ENCODE measurements at places on chromosomes 5 and 9.

DNA sequence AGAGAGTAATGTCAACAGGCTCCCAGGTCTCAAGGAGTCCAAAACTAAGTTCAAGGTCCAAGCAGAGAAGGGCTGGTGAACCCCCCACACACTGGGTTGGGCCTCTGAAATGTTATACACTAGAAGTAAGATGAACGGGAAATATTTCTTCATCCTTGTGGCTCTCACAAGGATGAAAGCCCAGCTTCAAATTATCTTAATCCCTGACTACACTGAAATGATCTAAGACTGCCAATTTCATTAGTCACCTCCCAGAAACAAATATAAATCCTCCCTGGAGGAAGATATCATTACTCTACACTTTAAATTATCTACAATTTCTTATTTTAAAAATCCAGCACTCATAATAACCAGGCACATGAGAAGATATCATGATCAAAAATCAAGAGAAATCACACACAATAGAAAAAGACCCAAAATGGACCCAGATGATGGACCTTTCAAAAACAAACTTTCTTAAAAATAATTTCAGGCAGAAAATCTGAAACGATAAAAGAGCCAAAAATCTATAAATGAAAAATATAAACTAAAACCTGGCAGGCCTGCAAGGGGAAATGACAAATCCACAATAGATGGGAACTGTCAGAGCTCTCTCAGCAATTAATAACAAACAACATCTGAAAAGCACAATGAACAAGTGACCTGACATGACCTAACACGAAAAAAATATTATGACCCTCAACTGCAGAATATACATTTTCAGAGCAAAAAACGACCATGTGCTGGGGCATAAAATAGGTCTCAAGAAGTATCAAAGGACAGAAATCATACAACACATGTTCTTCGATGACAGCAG, 117.4 kb downstream of the GPR21 start:
- no peak for DNase-seq

- no peak for DNase-seq
Measured at GRCh38 chr9:116377179-116377798, 223.7 kb downstream of the PAPPA start.

- DNase-seq, result no peak
Measured at GRCh38 chr9:13002740-13003139, 227.9 kb downstream of the LURAP1L start.

DNA sequence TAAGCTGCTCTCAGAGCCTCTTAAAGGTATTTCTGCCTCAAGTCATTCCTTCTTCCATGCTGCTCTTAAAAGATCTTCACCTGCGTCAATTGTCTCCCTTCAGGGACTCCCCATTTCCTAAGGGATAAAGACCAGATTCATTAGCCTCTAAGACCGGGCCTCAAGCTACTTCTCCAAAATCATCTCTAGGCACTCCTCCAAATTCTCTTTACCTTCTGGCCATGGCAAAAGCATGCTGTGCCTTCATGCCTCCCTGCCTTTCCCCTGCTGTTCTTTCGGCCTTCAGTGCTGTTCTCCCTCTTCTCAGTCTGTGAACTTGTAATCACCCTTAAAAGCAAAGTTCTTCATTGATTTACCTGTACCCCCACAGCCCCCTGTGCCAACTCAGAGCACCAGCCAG, 4.4 kb downstream of the TMOD1 start:
- DNase-seq, result no peak

GRCh38 chr9:36961561-36962325, 72.3 kb downstream of the PAX5 start:
- DNase-seq, result no peak

DNA sequence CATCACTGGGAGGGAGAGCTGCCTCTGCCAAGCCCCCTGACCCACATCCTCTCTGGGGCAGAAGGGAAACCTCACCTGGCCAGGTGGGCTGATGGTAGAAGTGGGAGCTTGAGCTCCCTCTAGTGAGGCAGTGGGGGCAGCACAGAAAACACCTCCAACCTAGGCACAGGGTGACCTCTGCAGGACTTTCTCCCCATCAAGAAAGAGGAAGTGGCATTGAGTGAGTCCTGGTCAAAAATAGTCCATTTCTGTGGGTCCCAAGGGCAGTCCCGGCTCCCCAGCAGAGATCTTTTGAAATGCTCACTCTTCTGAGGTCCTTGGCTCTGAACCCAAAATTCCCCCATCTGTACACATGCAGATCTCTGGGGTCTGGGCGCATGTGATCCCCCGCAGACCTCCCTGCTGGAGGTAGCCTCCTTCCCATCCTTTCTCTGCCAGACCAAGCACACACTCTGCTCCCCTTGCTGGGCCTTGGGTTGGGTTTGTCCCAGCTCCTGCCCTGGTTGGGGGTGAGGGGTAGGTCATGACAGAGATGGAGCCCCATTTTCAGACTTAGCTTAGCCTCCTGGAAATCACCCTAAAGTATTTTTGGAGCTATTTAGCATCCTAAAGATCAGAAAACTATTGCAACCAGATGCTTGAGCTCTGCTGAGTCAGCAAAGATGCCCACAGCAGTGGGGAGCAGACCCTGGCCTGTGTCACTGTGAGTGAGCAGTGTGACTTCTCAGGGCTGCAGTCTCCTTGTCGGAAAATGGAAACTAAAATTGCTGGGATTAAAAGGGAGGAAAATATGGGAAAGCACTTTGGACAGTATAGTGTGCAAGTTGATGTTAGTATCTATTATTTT, 41.6 kb upstream of the LCP2 start:
- DNase-seq, result peak; percentile 12

- DNase-seq, result no peak
Measured at GRCh38 chr9:114030364-114030763, 47.7 kb downstream of the AMBP start.

DNA sequence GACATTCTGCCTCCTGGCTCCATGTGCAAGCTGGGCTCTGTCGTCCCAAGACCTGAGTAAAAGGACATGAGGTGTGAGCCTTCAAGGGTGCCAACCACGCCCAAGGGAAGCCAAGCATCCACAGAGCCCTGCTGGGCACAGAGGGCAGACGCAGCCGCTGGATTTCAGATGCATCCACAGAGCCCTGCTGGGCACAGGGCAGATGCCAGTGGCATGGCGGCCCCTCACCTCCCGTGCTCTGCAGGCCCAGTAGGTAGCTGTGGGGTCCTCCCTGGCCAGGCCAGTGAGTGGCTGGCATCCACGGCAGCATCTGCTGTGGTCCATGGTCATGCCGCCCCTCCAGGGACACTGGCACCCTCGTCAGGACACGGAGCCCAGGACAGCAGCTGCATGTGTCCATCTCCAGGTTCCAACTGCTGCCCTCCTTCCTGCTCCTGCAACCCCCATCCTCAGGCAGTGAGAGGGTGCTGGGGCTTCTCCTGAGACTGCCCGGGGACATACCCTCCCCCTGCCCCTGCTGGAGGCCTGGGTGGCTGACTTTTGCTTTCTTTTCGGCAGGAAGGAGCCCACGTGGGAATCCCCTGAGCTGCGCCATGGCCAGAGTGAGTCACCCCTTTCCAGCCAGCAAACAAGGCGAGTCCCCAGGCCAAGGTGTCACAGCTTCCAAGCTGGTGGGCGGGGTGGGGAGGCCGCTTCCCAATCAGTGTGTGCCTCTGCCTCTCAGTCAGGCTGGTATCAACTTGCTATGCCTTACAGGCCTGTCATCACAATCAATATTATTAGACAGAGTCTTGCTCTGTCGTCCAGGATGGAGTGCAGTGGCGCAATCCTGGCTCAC, 4.0 kb upstream of the TRAF2 start:
- no peak for DNase-seq

DNA sequence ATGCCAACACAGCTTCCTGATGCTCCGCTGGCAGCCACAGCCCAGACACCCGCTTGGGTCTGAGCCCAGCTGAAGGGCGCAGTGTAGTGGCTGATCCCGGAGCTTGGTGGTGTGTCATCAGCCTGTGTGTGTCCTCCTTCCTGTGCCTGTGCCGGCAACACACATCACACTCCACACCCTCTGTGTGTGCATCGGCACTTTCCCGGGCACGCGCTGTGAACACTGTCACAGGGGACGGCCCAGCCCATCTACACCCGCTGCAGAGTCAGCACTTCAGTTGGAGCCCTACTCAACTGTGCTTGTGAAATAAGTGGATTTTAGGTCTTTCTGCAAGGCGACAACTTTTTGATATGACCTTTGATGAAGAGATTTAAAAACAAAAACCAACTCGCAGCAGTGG, 189.4 kb downstream of the IRX2 start:
- no peak for DNase-seq

GRCh38 chr9:14693251-14693861, at the start of gene ZDHHC21:
Gene ZDHHC21, minus strand, starts transcription at chr9:14693432. Its CDS starts 19,092 bp downstream, at chr9:14674340.
- peak; percentile 18 for DNase-seq

DNA sequence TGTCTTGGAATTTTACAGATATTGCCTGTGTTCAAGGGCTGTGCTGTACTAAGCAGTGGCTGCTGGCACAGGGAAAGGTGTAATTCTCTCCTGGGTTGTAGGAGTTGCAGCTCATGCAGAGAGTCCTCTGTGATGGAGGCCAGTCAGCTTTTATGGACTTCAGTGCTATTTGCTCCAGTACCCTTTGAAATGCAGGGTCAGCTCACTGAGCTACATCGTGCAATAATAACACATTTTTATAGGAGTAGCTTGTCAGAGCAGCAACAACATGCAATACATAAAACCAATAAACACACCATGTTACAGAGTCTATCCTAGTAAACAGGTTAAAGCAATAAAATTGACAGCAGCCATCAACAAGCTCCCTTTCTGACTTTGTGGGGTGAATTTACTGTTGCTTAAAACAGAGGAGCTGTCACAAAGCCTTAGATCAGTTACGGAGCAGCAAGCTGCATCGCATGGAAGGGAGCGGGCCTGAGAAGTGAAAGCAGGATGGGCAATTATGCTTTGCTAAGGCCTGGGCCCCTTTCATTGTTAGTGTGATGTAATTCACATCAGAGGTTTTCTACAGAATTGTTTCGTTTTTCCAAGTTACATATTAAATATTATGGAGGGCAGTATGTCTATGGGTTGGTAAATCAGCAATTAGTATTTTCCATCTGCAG, 16.8 kb downstream of the CD180 start:
- DNase-seq, result no peak

DNA sequence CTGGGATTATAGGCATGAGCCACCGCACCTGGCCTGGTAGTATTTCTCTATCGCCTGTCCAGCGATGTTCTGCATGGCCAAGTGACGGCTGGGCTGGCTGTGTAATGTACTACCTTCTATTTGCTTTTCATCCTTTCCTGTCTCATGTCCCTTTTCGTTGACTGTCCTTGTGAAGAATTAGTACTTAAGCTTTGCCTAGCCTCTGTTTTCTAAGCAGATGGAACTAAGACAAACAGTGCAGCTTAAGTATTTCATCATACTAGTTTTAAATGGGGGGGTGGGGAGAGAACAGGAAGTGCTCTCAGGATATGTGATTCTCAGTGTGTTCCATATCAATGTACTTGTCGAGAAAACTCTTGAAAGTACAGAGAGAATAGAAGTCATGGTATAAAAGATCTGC, 31.7 kb upstream of the CCL21 start:
- DNase-seq, result no peak

GRCh38 chr9:98709968-98710965, 1.5 kb upstream of the GABBR2 start:
- no peak for DNase-seq

DNA sequence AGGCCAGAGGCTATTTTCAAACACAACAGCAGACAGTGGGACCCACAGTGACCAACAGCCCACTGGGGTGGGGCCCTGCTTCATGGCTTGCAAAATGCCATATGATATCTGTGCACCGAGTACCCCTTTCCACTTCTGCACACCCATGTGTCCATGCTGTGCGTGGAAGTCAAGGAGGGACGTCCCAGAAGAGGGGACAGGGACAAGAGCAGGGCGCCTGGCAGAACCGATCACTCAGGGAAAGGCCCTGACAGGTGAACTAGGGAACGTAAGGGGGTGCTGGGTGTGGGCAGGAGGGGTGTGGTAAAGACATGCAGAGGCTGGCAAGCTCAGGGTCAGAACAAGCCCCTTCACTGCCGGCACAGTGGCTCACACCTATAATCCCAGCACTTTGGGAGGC, 7.6 kb upstream of the TTLL11 start:
- no peak for DNase-seq

- DNase-seq, result no peak
Measured at GRCh38 chr5:172429201-172429940, 25.0 kb downstream of the SH3PXD2B start.
